Uterine smooth muscle cell (primary cell): ENCODE measurements at places on chromosomes 2 and 18. TPM values are rescaled to one million over a fixed set of nuclear protein-coding genes. Genes with fewer than 3 reads are reported as not detected.

Gene CXCR2
- total RNA-seq: not detected in 2 replicates

Gene DNAJC5G
- total RNA-seq: not detected in 2 replicates

Gene PIKFYVE
- 38.1 and 44.8 TPM in 2 replicates for total RNA-seq

Gene CXCR4
- 0.11 and 0.25 TPM in 2 replicates for total RNA-seq

Gene TPO
- under 0.01 TPM in 1 of 2 replicates, not detected in the other for total RNA-seq

Gene C2orf68
- 14.1 and 16.2 TPM in 2 replicates for total RNA-seq

Gene CCT7
- total RNA-seq: 421 and 604 TPM in 2 replicates

Gene MC5R
- not detected in 2 replicates for total RNA-seq

Gene ZDBF2
- total RNA-seq: 12.9 and 27.4 TPM in 2 replicates

Gene MC4R
- total RNA-seq: not detected in 2 replicates

Gene FOXI3
- not detected in 2 replicates for total RNA-seq

Gene GPR75
- total RNA-seq: 1.1 and 1.4 TPM in 2 replicates

Gene FBLN7
- 1.1 and 2.4 TPM in 2 replicates for total RNA-seq

Gene FAP
- total RNA-seq: 206 and 269 TPM in 2 replicates

Gene SATB2
- total RNA-seq: 4.9 and 6.6 TPM in 2 replicates

Gene VAMP5
- 26.0 and 27.1 TPM in 2 replicates for total RNA-seq

Gene POTEI
- total RNA-seq: not detected in 2 replicates

Gene NXPH2
- not detected in 2 replicates for total RNA-seq

Gene KLHL14
- not detected in 2 replicates for total RNA-seq

Gene SLC9A2
- total RNA-seq: not detected in 2 replicates

Gene DUSP2
- 1.7 and 2.3 TPM in 2 replicates for total RNA-seq

Gene RIF1
- total RNA-seq: 52.6 and 63.5 TPM in 2 replicates

Gene RUFY4
- total RNA-seq: not detected in 2 replicates

Gene ZNF892
- total RNA-seq: 4.5 and 6.6 TPM in 2 replicates

Gene LYG1
- total RNA-seq: 0.22 and 0.50 TPM in 2 replicates

Gene PCARE
- not detected in 2 replicates for total RNA-seq

Gene SERPINE2
- total RNA-seq: 43.4 and 306 TPM in 2 replicates

Gene PEX13
- total RNA-seq: 35.6 and 36.9 TPM in 2 replicates

Gene SIGLEC15
- total RNA-seq: 0.87 and 1.2 TPM in 2 replicates

Gene HNMT
- 35.9 and 61.4 TPM in 2 replicates for total RNA-seq

Gene ACVR1C
- 0.25 and 0.33 TPM in 2 replicates for total RNA-seq

Gene RNU2-63P
- 23.4 TPM in 1 of 2 replicates, not detected in the other for total RNA-seq

Gene RAD51AP2
- 0.11 TPM in 1 of 2 replicates, not detected in the other for total RNA-seq

Gene RAX
- not detected in 2 replicates for total RNA-seq

Gene IL36A
- not detected in 2 replicates for total RNA-seq

Gene FSHR
- total RNA-seq: not detected in 2 replicates

Gene ASXL3
- total RNA-seq: 0.87 and 3.3 TPM in 2 replicates

Gene NUP35
- total RNA-seq: 8.5 and 23.1 TPM in 2 replicates

Gene LIMS3
- total RNA-seq: 13.9 and 14.7 TPM in 2 replicates

Gene GNAL
- 0.22 and 0.50 TPM in 2 replicates for total RNA-seq

Gene LINC00305
- total RNA-seq: not detected in 2 replicates
